ENCODE measurements at places on chromosomes 6 and 20.

DNA sequence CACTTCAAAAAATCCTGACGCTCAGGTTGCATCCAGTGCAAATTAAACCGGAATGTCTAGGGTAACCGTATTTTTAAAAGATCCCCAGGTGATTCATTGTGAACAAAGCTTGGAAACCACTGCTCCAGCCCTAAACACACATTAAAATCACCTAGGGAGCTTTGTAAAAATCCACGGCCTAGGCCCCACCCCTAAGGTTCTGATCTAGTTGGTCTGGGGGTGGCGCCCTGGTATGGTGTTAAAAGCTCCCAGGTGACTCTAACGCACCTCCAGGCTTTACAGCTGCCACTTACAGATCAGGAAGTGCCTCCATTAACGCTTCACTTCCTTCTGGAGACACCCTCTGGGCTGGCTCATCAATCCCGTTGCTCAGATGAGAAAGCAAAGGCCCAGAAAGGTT is 92.2 kb downstream of the GRM4 start:
- no peak for DNase-seq

DNA sequence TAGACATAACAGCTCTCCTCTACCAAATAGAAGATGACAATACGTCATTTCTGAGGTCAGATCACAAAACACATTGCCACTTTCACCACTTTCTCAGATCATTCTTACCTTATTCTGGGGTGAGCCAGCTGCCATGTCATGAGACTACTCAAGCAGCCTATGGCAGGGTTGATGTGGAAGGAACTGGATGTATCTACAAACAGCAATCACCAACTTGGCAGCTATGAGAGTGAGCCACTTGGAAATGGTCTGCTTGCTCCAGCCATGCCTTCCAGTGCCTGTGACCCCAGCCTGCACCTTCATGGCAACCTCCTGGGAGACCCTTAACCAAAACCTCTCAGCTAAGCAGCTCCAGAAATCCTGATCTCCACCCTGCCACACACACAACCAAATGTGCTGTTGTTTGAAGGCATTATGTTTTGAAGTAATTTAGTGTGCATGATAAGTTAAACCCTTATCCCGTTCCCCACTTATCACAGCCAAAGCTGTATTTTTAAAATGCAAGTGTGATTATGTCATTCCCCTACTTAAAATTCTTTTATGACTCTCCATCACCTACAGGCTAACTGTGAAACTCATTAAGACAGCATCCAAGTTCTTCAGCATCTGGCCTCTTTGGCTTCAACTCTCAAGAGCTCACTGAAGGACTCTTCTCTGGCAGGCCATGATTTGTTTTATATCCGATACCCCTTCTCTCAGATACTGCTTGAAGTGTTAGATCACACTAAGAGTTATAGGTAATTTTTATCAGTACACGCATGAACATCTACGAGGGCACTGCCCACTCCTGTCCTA is 150.6 kb downstream of the LY86 start:
- no peak for DNase-seq

GRCh38 chr6:158290040-158290439 is 22.2 kb upstream of the TULP4 start:
- no peak for DNase-seq

DNA sequence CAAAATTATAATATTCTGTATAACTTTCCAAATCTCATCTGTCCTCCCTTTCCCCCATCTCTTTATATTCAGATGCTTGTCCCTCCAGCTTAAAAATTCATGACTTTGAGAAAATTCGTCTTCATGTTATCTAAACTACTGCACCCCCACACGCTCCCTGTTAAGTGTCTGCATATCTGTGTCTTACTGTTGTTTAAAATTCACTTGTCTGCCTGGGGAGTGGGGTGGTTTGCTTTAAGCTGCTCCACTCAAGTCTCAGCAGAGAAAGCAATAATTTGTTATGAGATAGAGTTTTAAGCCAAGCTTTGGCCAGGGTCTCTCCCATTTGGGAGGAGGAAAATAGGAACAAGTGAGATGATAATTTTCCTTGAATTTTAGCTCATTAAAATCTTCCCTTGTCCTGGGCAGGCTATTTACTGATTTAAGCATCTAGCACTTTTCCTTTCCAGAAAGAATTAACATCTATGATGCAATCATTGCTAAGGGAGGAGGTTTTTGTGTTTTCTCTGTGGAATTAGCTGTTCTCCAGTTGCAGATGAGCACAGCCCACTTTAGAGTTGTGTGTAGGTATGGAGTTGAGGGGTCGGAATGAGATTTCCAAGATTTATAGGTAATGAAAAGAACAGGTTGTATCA is 36.8 kb downstream of the MTHFD1L start:
- DNase-seq: no peak

DNA sequence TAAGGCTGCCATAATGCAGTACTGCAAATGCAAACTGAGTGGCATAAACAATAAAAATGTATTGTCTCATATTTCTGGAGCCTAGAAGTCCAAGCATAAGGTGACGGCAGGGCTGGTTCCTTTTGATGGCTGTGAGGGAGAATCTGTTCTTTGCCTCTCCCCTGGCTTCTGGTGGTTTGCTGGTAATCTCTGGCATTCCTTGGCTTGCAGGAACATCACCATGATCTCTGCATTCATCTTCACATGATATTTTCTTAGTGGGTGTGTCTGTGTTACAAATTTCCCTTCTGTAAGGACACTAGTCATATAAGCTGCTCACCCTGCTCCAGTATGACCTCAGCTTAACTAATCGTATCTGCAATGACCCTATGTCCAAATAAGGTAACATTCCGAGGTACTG is 1104.2 kb upstream of the CITED2 start:
- DNase-seq: no peak

DNA sequence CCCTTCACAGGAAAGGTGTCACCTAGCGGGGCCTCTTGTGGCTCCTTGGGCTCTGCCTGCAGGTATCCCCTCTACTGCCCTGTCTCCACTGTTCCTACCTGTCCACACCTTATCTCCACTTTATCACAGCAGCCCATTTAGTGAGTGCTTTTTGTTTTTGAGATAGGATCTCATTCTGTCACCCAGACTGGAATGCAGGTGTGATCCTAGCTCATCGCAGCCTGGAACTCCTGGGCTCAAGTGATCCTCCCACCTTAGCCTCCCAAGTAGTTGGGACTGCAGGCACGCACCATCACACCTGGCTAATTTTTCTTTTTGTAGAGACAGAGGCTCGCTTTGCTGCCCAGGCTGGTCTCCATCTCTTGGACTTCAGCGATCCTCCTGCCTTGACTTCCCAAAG is 48.0 kb downstream of the BCAS4 start:
- no peak for DNase-seq

DNA sequence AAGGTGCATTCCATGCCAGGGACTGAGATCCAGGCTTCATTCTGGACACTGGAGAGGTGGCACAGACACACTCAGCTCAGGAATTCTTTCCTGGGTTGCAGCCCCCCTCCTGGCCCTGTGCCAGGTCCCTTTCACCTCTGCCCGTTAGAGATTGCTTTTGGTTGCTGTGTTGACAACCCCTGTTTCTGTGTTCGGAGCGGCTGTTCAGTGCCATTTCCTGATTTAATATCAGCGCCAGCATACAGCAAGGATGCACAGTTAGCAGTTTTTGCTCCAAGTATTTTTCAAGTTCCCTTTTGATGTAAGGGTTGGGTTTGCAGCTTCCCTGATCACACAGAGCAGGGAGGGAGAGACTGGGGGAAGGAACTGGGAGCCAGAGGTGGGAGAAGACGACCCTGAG is 8.5 kb upstream of the MAFB start:
- DNase-seq: no peak

DNA sequence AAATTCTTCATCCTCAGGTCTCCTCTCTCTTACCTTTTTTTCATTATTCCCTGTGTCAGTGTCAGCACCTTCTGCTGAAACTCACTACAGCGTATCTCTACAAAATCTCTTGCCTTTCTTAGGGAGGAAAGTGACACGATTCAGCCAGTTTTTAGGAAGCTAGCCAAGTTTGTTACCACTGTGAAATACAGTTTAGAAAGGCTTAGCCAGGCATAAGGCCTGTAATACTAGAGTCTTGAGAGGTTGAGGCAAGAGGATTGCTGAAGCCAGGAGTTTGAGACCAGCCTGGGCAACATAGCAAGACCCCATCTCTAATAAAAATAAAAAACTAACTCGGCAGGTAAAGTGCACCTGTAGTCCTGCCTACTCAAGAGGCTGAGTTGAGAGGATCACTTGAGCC is 16.7 kb downstream of the TAB2 start:
- no peak for DNase-seq

DNA sequence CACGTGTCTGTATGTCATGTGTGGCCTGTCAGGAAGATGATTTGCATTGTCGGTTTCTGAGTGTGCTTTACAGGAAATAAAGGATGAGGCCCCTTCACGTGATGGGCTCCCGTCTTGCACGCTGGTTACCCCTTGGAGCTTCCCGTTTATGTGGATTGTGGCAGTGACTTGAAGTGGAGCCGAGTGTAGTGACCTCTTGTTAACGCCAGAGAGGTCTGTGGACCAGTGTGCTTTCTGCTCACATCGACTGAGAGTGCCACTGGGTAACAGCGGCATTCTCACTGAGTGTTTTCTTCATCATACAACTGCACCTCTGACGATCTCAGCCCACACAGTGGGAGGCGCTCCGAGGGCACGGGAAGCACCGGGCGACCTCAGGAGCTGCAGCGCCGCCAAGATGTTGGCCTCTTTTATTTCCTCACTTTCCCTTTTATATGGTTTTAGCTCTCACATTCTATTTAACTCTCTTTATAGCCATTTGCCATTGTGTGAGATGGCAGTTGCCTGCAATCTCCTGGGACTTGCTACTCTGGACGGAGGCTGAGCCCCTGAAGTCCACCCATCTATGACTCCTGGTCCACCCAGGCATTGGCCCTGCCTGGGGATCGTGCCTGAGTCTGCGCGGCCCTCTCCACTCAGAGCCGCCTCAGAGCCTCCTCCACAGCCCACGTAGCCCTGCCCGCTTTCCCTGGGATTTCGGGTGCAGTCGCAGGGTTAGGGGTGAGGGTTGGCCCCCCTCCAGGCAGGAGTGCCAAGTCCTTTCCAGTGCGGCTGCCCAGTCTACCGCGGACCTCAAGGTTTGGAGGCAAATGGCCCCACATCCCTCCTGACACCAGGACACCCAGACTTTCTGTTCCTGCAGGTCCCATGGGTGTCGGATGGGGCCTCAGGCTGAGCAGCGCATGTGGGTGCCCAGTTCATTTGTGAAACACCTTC is 238.9 kb downstream of the ERMARD start:
- peak; percentile 47 for DNase-seq

- DNase-seq: no peak
Measured at GRCh38 chr6:134146268-134147033, 94.0 kb upstream of the SLC2A12 start.

DNA sequence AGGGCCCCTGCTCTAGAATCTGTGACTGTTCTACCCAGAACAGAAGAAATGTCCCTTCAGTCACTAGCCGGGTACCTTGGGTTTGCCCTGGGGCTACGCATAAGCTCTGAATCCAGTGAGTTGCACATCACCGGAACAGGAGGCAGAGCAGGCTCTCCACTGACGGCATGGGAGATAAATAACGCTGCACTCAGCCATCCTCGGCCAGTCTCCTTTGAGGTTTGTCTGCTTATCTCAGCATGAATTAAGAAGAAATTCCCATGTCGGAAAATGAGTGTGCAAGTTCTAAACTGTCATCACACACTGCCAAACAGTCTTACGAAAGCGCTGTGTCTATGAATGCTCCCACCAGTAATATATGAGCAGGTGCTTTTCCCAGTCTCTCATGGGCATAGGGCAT is 90.8 kb downstream of the FAM50B start:
- DNase-seq: no peak

DNA sequence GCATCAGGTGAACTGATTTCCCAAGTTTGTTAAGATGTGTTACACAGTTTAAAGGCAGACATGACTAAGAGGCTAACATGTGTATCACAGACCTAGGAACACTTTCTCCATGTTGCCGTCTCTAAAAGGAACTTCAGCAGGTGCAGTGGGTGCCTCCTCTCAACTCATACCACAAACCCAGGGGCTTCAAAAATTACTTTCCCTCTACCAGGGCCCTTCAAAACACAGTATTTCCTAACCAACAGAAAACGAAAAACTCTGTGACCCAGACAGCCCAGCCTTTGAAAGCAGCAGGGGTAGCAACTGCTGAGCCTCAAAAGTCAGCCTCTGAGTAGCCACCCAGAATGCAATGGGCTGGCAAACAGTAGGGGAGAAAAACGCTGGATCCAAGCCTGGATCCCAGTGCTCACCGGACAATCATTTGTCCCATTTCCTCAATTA is 28.5 kb downstream of the B4GALT5 start:
- no peak for DNase-seq

DNA sequence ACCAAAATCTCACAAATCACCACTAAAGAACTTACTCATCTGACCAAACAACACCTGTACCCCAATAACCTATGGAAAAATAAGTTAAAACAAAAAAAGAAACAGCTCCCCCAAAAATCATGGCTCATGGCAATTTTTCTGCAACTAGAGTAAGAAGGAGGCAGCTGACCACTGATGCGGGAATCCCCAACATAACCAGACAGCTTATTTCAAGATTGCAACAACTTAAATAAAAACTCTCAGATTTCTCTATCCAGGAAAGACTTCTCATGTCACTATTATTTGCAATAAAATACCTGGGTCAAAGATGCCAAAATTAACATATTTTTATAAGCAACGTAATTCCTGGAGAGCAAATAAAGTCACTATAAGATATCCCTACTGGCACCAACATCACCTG is 128.1 kb upstream of the LY86 start:
- DNase-seq: no peak

GRCh38 chr6:46491628-46492547 is 639 bp upstream of the RCAN2 start:
- no peak for DNase-seq

- DNase-seq: no peak
Measured at GRCh38 chr6:112027942-112028674, 25.8 kb upstream of the CCN6 start.

- no peak for DNase-seq
Measured at GRCh38 chr20:63642527-63643247, 10.5 kb downstream of the STMN3 start.

DNA sequence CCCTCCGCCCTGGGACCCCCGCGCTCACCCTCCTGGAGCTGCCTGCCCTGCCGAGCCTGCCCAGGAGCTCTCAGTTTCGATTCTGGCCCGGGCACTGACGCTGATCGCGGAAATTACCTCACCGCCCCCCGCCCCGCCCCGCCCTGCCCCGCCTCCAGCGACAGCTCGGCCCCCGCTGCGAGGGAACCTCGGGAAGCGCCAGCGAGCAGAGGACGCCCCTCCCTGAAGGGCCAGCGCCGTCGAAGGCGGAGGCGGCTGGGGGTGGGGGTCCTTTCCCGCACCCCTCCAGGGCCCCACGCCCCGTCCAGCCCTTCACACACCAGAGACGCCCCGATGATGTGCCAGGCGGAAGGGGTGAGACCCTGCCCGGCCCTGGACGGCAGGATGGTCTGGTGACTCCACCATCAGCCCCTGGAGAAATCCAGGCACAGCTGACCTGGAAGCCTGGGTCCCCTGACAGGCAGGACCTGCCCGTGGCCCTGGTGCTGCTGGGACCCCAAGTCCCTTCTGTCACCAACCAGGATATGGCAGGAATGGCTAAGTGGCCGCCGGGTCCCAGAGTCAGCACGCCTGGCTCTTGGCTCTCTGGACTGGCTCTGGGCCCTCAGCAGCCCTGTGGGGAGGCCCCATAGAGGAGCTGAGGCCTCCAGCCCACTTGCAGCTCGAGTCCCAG is at the start of gene HELZ2:
TSS of gene HELZ2 (minus strand) at position 84 of the 673 bp plus-strand sequence. CDS start 1,854 bp downstream, outside the sequence.
- DNase-seq: no peak

- peak; percentile 20 for DNase-seq
Measured at GRCh38 chr20:36644032-36644705, 1.8 kb downstream of the SLA2 start.

Data from stimulated activated CD4-positive, alpha-beta T cell treated with anti-CD3 and anti-CD28 coated beads, Interleukin-1b, Interleukin-23, amount 100 ng/mL, for 24 hours (primary cell).